Right atrium auricular region (tissue), 2 donors: ENCODE measurements at places on chromosomes 13 and 19.

DNA sequence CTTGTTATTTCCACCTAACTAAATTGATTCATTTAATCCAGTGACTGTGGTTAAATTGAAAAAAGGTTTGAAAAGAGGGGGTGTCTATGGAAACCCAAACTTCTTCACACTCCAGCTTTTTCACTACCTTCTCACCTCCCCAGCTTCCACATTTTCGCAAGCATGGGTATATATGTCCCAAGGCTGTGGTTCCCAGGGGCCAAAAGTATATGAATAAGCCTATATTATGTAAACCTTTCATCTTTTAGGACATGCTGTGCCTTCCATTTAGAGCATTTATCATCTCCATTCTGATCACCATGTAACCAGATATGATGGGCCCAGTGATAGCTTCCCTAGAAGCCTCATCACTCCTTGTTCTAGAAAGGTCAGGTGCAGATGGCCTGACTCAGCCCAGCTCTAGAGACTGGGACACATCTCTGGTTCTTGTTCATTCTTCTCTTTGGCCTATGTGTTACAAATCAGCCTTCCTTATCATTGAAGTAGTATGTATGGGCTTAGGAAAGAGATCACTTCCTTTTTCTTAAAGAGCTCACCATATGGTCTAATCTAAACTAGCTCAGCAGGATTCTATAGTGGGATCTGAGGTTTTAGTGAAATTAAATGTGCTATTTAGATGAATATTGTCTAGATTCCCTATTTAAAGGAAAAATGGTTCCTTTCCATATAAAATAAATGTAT, 19.5 kb upstream of the ARL11 start:
- no peak for DNase-seq

- peak; percentile 74 for DNase-seq
These were observed 14.0 kb upstream of the GPR4 start for GRCh38 chr19:45615795-45616703.

- no peak for DNase-seq
These were observed 9.5 kb downstream of the PIP5K1C start for GRCh38 chr19:3690551-3691371.

DNA sequence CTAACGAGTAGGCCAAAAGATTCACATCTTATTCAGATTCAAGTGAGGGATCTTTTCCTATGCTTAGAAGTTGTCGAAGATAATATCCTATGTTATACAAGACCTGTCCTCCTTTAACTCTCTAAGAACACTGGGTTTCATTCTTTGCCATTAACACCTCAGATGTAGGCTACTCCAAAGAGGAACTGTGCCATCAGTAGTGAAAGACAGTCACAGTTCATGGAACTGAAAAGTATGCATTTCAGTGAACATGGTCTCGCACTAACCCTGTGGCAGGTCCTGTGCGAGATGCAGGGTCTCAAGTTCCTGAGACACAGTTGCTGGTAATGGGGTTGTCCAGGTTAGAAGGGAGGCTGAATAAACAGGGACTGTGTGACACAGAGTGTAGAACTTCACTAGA, 4.1 kb downstream of the LGALS16 start:
- no peak for DNase-seq

DNA sequence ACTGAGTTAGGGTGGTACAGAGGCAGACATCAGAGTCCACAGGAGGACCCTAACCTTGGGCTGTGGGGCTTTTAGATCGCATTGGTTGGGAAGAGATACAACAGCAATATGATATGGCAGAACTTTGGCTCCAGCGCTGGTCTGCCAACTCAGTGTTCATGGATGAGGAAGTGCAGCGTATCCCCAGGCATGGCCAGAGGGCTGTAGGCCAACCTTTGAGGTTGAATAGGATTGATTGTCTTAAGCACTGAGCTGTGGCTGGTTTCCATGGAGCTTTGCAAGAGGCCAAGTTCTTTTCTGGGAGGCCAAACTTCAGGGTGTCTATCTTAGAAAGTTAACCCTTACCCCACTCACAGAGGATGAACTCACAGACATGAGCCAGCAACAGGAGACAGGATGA, 144.1 kb upstream of the TMTC4 start:
- DNase-seq = no peak

GRCh38 chr13:110240943-110241342, 66.0 kb downstream of the COL4A1 start:
- no peak for DNase-seq

- DNase-seq = no peak
These were observed 374.0 kb downstream of the IRS2 start for GRCh38 chr13:109412283-109412901.

DNA sequence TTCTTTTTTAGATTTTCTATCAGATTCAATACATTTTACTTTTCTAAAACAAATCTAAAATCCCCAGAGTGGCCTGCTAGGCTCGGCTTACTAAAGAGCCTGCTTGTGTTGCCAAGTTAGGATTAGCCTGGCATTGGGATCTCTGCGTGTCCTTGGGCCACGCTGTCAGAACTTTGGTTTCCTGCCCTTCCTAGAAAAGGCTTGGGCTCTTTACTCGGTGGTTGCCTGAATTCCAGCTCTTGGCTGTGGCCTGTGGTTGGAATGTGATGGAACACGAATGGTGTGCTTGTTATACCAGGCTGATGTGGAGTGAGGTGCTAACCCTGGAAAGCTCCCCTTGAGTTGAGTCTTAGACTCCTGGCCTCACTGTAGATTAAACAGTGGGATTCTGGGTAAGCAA, 8.5 kb downstream of the SPATA13 start:
- DNase-seq = no peak

GRCh38 chr19:10701955-10702525, 801 bp downstream of the QTRT1 start:
- no peak for DNase-seq

DNA sequence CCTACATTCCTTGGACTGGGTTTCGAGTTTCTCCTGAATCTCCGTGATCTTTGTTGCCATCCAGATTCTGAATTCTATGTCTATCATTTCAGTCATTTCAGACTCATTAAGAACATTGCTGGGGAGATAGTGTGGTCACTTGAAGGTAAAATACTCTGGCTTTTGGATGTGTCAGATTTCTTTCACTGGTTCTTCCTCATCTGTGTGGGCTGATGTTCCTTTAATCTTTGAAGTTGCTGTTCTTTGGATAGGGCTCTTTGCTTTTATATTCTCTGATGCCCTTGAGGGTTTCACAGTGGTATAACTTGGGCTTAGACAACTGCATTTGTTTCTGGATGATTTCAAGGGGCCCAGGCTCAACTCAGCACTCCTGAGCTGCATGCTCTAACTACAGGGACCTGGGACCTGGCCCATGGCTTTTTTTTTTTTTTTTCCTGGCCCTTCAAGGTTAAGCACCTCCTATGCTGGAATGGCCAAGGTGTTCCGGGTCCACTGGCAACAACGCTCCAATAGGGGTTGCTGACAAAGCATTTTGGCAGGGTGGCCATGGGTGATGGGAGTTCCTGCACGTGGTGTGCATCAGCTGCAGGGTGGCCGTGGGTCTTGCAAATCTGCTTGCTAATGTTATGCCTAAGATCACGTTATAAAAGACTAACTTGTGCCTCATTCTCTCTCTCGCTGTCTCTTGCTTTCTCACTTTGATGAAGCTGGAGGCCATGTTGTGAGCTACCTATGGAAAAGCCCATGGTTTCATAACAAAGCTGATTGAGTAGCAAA, 5.9 kb upstream of the SIGLEC7 start:
- no peak for DNase-seq

GRCh38 chr19:4391701-4392483, 8.5 kb downstream of the SH3GL1 start:
- no peak for DNase-seq

- no peak for DNase-seq
These were observed 183.2 kb downstream of the GPC6 start for GRCh38 chr13:93409816-93410215.

DNA sequence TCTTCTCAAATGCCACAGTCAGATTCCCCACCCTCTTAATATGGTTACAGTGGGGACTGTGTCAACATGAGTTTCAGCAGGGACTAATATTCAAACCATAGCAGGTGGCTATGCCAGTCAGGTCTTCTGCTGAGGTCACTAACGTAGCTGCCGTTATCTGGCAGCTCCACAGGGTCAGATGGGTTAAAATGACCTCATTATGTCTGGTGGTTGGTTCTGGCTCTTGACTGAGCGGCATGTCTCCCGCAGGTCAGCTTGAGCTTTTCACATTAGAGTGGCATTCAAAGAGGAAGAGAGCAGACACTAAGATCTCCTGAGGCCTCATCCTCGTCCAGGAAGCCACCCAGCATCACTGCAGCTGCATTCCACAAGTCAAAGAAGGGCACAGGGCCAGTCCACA, 21.4 kb upstream of the IPO5 start:
- DNase-seq = no peak

DNA sequence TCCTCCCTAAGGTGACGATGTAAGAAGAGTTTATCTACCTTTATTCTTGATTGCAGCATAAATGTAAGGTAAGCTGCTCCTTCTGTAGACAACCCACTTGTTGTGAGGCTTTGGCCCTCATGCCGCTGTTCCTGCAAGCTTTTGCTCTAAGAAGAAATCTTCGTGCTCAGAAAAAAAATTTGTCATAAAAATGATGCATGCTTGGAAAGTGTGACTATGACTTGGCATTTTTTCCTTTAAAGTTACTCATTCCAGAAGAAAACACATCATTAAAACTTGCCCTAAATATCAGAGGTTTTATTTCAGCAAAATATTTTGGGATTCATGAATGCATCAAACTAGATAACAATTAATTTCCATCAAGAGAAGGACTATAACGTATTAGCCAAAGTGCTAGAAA, 39.8 kb downstream of the KCTD12 start:
- DNase-seq = no peak

DNA sequence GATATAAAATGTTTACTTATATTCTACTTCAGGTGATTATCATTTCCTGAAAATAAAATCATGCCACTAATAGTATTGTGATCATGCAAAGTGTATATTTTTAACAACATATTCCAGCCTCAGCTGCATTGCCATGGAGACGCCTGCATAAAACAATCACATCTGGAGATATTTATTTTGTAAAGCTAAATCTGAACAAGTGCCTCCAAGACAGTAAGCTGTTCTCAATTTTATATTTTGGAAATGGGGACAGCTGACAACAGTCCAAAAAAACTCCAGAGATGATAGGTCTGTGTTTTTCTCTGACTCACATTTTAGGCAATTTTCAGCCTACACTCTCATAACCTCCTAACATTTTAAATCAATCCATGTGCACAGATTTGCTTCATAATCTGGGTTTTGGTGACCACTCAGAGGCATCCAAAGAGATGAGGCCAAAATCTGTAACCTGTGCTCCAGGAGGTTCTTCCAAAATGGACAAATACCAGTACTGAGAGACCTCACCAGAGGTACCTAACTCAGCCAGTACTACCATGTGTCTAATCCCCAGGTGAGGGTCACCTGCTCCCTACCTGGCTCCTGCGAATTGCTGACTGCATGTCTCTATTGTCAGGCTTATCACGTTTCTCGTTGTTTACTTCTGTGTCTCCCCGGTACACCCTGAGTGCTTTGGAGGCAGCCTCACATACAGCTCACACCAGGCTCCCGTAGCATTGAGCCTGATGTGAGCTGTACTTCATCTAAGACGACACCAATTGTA, 62.7 kb downstream of the COL4A1 start:
- DNase-seq = no peak

DNA sequence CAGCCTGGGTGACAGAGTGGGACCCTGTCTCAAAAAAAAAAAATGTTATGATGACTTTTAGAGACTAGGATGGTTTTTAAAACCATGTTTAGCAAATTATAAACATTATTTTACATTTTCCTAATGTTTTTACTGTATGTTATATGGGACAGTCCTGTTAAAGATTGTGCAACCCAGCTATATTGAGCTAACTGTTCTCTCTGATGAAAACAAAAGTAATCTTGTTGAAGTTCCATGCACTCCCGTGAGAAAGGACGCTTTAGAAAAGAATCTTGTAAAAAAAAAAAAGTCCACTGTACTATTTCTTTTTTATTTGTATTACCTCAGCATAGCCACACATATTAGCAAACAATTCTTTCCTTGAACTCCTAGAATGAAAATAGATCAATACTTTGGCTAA, 451.2 kb downstream of the DCT start:
- DNase-seq = no peak

DNA sequence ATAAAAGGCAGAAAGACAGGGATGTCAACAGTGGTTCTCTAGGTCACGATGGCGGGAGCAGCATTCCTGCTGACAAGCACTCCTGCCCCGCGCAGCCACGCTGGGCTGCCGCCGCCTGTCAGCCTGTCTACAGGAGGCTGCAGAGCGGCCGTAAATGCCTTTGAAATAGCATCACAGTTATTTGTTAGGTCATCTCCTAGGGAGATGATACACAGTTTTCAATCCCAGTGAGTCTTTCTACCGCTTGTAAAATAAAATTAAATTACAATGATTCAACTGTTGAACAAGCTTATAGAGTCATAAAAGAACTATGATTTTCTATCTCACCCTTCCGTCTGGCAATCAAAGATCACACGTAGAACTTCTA, 7.3 kb upstream of the SLC7A9 start:
- no peak for DNase-seq

DNA sequence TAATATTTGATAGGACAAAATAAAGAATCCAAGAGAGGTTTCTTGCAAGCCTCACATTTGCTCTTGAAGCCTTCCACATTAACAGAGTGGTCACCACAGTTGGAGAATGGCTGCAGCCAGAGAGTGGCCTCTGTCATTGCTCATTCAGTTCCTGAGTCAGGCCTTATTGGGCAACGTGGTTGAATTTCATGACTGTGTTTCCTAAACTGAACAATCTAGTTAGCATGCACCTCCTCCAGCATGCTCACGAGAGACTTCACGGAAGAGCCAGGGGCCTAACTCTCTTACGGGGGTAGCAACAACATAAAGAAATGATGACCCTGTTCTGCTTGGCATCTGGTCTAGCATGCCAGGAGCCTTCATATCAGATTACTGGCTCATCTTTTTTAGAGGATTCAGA, 9.6 kb upstream of the UBL3 start:
- DNase-seq = no peak

- no peak for DNase-seq
These were observed 13.6 kb downstream of the CFD start for GRCh38 chr19:873084-873483.

DNA sequence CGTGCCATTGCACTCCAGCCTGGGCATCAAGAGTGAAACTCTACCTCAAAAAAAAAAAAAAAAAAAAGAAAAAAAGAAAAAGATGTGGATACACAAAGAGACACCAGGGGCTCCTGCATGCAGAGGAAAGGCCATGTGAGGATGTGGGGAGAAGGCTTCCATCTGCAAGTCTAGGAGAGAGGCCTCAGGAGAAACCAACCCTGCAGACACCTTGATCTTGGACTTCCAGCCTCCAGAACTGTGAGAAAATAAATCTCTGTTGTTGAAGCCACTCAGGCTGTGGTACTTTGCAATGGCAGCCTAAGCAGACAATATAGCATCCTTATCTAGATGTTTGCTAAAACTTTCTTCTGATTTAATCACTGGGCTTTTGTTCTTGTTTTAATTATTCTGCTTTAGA, 50.3 kb downstream of the POLR1D start:
- DNase-seq = no peak

- no peak for DNase-seq
These were observed 177.7 kb upstream of the IRS2 start for GRCh38 chr13:109963960-109964563.

DNA sequence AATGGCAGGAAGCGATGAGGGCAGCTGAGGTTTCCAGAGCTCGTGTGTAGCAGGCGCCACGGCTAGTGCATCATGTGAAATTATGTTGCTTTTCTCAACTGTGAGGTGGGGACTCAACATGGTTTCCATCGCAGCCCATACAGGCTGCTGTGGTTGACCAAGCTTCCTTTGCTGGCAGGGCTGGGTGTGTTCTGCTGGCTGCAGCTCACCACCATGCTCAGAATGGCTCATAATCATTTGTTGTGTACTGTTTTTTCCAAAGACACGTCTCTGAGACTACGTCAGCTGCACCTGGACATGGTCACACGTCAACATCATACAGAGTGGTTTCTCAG, 16.1 kb upstream of the RASA3 start:
- DNase-seq = no peak
